ENCODE measurements at places on chromosomes 1 and 21. TPM values are rescaled to one million over a fixed set of nuclear protein-coding genes. Genes with fewer than 3 reads are reported as not detected.

- DNase-seq = no peak
These were observed 88.6 kb downstream of the ZBTB18 start for GRCh38 chr1:244139655-244140054.

DNA sequence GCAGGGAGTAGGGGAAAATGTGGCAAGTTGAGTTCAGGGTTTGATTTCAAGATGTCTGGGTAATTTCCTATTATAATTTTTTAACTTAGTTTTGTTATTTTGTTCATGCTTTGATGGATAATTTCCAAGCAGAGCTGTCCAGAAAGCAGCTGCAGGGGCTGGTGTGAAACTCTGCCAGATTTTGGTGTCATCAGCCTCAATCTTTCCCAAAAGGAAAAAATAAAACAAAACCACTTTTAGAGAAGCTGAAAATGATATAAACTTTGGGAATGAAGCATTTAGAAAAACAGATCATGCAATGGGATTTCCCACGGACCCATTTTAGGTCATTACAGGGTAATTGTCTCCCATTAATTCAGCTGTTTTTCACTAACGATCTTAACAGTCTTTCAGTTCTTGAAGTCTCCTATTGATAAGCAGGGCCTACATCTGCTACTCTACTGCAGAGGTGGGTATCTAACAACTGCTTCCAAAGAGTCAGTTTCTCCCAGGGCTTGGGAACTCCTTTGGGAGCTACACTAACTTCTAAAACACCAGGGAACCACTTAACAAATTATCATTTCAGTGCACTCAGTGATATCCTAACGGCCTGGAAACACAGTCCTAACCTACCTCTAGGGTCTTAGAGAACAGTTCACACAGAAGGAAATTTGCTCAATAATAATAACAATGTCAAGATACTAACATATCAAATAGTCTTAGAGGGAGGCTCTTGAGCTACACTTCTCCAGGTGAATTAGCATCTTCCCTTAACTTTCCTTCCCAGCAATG, 12.3 kb downstream of the ZNF436 start:
- DNase-seq = no peak

DNA sequence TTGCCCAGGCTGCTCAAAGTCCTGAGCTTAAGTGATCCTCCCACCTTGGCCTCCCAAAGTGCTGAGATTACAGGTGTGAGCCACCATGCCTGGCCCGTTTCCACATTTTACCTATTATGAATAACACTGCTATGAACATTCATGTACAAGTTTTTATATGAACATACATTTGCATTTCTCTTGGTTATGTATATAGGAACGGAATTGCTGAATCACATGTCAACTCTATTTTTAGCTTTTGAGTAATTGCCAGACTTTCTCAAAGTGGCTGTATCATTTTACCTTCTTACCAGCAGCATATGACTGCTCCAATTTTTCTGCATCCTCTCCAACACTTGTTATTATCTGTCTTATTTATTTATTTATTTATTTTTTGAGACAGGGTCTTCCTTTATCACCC, 2.7 kb downstream of the SPATA21 start:
- DNase-seq = no peak

DNA sequence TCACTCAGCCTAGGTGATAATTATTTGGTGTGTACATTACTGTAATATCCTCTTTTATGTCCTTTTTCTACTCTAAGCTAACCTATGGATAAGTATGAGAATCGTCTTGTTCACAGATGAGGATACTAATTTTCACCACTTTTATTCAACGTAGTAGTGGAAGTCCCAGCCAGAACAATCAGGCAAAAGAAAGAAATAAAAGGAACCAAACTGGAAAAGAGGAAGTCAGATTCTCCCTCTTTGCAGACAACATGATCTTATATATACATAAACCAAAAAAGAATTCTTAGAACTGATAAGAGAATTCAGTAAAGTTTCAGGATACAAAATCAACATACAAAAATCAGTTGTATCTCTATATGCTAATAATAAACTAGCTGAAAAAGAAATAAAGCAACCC, 12.6 kb upstream of the RGL1 start:
- no peak for DNase-seq

Gene SNRPE
- total RNA-seq = 184 TPM
